ENCODE measurements at places on chromosomes 7 and 10. TPM values are rescaled to one million over a fixed set of nuclear protein-coding genes. Genes with fewer than 3 reads are reported as not detected.

The CALHM1 gene
- total RNA-seq: not detected

The GIMAP2 gene
- total RNA-seq: 30.5 TPM

The PSD gene
- total RNA-seq: 10.6 TPM

The SH2D4B gene
- not detected for total RNA-seq

The ATP6V0A4 gene
- not detected for total RNA-seq

The EEF1AKMT2 gene
- 21.0 TPM for total RNA-seq

The CEP55 gene
- total RNA-seq: 72.6 TPM

The MGAM2 gene
- total RNA-seq: not detected

All from activated T-helper 2 cell treated with anti-CD3 and anti-CD28 coated beads, Interferon-gamma antibody, Interleukin-2, Interleukin-4, amounts not matched to agents 10 μg/mL and 5 μg/mL and 100 μg/mL, durations not matched to agents 14 hours and 24 hours and 36 hours (primary cell).